Adipocyte (in vitro differentiated cells): ENCODE measurements at places on chromosomes 16 and 17.

GRCh38 chr17:40606548-40607353 lies 40.9 kb downstream of the SMARCE1 start:
- DNase-seq, result no peak

GRCh38 chr17:47085736-47086135 lies 103.4 kb downstream of the CDC27 start:
- DNase-seq, result no peak

- no peak for DNase-seq
Observed at GRCh38 chr17:80817321-80817845, 174.3 kb upstream of the CHMP6 start.

DNA sequence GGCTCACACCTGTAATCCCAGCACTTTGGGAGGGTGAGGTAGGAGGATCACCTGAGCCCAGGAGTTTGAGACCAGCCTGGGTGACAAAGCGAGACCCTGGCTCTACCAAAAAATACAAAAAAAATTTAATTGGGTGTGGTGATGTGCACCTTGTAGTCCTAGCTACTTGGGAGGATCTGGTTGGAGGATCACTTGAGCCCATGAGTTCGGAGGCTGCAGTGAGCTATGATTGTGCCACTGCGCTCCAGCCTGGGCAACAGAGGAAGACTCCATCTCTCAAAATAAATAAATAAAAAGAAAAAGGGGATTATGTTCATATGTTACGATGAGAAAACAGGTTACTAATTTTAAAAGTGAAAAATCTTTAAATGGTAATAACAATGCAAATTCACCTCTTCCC lies 996 bp downstream of the MLKL start:
- no peak for DNase-seq

DNA sequence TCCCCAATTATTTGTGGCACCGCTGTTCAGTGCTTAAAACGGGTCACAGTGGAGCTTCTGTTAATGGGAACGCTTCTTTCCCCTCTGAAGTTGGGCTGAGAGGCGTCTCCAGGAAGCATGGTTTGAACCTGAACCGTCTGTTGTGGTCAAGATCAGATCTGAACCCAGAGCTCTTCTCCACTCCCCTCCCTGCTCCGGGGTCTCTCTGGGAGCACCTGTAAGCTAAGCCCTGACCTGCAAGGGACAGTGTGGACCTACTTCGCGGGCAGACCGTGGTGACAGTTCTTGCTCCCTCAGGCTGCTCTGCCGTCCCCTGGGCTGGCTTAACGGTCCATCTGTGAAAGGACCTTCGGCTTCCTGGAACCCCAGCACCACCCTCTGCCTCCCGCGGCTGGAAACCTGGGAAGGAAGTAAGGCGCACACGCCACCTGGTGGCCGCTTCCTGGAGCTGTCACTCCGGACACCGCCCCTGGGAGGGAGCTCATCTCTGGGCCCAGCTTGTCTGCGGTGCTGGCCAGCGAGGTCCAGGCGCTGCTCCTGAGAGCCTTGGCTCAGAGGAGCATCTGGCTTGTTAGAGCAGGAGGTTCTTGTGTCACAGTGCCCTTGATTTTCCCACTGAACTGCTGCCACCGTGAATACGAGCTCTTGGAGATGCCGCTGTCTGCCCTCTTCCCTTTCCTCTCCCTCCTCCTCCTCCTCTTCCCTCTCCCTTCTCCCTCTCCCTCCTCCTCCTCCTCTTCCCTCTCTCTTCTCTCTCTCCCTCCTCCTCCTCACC lies 518.5 kb upstream of the EEF2KMT start:
- peak; percentile 3 for DNase-seq

- DNase-seq, result no peak
Observed at GRCh38 chr17:62880120-62880519, 72.0 kb upstream of the MARCHF10 start.

DNA sequence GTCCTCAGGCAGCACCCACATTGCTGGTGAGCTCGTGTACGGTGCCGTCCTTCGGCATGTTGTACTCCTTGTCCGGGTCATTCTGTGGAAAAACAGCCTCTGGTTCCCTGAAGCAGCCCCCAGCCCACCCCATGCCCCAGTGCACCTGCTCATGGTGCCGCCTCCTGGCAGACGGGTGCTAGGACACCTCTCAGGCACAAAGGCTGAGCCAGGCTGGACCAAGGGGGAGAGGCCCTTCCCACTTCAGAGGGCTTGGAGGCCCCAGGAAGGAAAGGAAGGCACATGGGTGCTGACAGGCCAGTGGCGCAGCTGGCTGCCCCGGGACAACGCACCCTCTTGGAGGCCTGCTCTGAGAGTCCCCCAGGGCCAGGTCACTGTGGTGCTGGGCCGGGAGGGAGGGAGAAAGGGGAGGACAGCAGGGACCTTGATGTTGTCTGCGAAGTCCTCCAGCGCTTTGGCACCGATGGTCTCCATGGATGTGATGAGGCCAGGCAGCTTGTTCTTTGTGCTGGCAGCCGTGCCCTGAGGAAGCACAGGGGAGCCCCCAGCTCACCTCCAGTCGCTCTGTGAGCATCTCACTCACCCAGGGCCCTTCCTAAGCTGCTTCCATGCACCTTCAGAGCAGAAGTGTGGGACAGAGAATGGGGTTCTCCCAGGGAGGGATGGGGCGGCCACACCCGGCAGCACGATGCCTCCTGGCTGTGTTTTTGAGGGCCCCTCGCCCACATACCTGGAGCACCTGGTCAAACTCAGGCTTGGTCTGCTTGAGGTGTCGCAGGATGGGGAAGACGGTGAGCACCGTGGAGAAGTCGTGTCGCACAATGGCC lies 9.3 kb downstream of the ZACN start:
- DNase-seq, result no peak

GRCh38 chr16:89007371-89008249 lies 30.6 kb upstream of the CBFA2T3 start:
- no peak for DNase-seq

- no peak for DNase-seq
Observed at GRCh38 chr16:50694206-50694605, 800 bp downstream of the NOD2 start.

DNA sequence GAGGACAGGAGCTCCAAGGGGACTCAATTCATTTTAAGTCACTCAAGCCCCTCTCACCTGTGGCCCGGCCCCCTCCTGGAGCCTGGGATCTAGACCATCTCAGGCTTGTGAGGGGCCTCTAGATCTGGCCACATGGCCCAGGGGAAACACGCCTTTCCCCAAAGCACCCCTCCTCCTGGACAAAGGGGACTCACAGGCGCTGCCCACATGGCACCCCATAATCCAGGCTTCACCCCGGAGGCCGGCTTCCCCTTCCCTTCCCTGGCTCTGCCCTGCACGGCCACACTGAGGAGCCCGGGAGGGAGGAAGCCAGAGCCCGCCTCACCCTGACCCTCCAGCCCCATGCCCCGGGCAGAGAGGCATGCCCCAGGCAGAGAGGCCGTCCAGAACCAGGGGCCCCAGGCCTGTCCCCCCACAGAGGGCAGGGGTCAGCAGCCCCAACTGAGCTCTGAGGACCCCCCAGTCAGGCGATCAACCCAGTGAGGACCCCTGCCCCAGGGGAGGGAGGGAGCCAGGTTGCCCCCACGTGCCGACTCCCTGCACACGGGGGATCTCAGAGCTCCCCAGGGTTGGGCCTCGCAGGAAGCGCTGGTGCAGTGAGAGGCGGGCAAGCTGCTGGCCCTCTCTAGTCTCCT lies 10.9 kb downstream of the HS3ST6 start:
- DNase-seq, result no peak

- peak; percentile 66 for DNase-seq
Observed at GRCh38 chr17:63171428-63172393, 205.7 kb downstream of the TANC2 start.

GRCh38 chr16:58152246-58152868 lies 23.2 kb upstream of the CFAP20 start:
- DNase-seq, result no peak

GRCh38 chr17:77708049-77708448 lies 250.5 kb upstream of the TNRC6C start:
- no peak for DNase-seq

DNA sequence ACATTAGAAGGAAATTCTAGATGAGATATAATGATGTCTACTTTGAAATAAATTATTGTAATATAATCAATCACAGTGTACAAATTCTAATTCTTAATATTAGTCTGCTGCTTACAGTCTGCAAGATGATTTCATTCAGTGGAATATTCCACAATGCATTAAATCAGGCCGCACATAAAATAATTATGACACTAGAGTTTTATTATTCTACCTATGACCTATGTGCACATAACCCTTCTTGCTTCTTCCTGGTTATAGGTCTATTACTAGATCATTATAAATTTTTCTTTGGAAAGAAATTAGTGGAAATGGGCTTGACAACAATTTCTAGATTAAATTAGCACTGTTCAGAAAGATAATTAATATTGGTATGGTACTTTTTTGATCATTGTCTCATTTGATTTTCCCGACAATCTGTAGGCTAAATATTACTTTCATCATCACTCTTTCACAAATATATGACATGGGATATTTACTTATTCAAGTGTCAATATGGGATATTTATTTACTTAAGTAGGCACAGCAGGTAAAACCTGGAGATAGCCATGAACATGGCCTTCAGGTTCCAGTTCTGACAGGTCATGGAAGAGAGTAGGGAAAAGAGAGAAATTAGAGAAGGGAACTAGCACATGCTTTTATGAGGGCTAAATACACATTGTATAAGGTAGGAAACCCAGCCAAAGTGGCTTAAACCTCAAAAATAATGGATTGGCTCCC lies 476.4 kb downstream of the TOX3 start:
- no peak for DNase-seq

GRCh38 chr17:75077496-75078283 lies 10.1 kb upstream of the SLC16A5 start:
- no peak for DNase-seq

GRCh38 chr17:78289802-78290363 lies 58.5 kb downstream of the TMEM235 start:
- DNase-seq, result peak; percentile 93

GRCh38 chr17:56835264-56835585 lies 1.3 kb downstream of the DGKE start:
- no peak for DNase-seq

DNA sequence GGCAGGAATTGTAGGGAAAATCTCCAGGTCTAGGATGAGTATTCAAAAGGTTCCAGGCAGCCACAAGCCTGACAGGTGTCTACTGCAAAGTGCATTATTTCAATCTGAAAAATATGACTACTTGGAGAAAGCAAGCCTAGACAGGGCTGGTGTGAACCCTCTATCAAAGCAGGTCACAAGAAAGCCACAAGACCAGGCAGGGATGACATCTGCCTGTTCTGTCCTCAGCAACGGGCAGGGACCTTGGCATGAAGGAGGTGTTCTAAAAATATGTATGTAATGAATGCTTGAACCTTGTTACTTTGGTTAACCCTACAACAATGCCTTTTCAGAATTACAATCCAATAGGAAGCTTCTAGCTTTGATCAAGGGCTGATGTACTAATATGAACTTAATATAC lies 1.2 kb upstream of the COX6A2 start:
- no peak for DNase-seq

DNA sequence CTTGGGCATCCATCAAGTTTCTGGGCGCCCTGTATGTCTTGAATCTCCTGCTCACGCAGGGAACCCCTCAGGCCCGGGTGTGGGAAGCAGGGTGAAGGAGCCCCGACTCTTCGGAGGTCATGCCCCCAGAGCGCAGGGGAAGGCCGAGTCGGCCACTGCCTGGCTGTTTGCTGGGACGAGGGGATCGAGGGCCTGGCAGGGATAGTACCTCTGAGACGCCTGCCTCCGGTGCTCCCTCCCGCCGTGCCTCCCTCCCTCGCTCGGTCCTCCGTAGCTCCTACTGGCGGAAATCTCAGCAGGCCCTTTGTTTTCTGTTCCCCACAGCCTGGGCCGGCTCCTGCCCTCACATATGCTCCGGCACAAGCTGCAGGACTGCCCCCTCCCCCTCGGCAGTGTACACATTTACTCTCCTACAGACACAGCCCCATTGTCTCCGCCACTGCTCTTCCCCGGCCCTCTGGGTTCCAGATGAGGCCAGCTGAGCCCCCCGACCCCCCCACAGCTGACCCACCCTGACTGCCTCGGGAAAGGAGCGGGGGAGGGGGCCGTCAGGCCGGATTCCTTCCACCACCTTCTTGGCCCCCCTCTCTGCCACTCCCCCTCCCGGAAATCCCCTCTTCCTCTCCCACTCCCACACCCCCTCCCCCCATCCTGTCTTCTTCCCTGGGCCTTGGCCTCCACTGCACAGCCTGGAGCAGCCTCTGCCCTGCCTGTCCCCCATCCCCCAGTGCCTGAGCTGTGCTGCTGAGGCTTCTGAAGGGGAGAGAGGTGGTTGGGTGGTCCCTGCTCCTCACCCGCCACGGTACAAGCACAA lies 1.4 kb downstream of the TRAF4 start:
- peak; percentile 74 for DNase-seq

- DNase-seq, result peak; percentile 30
Observed at GRCh38 chr17:57350266-57350665, 93.9 kb downstream of the MSI2 start.

GRCh38 chr16:53664724-53665345 lies 38.8 kb downstream of the RPGRIP1L start:
- DNase-seq, result peak; percentile 71

DNA sequence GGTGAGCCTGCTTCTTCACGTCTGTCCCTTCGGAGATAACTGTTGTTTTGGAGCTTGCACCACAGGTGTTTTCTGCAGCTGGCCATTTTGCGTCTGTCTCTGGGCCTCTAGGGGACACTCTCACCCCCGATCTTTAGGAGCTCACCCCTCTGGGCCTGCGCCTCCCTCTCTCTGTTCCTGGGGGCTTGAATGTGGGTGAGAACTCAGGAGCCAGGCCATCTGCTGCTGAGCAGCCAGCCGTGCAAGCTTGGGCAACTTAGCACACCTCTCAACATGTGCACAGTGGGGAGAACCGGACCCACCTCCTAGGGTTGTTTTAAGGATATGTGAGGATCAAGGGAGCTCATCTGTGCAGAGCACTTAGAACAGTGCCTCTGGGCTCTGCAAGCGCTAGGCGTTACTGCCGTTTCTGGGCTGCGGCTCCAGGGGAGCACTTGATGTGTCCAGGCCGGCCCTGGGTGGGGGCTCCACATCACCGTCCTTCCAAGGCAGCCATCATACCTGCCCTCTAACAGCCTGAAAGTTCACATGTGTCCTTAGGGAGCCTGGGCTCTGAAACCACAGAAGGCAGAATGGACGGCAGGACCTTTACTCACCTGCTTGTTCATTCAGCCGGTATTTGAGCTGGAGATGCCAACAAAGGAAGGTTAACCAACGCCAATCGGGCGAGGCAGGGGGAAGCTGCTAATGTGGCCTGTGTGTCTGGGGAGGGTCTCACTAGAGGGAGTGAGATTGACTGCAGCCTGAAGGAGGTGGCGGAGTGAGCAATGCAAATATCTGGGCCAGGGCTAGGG lies 66.3 kb downstream of the MRC2 start:
- no peak for DNase-seq

- DNase-seq, result peak; percentile 47
Observed at GRCh38 chr16:86697715-86698114, 119.4 kb downstream of the FOXL1 start.

DNA sequence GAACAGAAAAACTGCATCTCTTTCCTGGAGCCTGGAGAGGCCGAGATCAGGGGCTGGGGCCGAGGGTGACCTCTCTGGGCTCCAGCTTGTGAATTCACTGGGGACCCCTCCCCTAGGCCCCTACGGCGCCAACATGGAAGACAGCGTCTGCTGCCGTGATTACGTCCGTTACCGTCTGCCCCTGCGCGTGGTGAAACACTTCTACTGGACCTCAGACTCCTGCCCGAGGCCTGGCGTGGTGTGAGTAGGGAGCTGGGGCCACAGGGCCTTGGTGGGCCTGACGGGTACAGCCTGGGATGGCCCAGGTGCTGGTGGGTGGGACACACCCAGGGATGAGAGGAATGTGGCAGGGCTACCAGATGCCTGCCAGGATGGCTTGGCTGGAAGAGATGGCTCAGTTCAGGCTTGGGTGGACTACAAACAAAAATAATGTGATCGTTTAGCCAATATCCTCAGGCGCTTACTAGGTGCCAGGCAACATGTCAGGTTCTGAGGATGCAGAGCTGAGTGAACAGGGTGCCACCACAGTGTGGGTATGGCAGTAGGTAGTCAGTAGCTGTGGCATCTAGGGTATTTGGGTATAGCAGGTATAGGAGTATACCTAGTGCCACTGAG lies 1.8 kb downstream of the CCL22 start:
- no peak for DNase-seq
